A673 (cell line): ENCODE measurements at places on chromosomes 4 and X. TPM values are rescaled to one million over a fixed set of nuclear protein-coding genes. Genes with fewer than 3 reads are reported as not detected.

DNA sequence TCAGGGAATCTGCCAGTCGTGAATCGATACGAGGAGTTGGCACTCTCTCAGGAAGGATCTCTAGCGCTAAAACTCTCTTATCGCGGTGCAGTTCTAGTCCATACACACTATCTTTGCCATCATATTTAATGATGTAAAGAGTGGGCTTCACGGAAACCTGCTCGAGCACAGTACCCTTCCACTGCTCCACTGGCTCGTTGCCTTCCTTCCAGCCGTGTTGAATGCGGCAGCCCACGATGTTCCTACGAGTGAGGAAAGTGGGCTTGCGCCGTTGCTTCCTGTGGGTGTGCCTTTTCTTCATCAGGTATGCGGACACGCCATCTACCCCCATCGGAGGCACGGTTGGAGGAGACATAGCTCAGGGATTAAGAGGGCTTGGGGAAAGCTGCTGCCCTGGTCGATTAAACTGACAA is 661 bp downstream of the SPIN4 start:
- no peak overlapping the region for H3K27ac ChIP-seq
- H3K27me3 ChIP-seq = no peaks in the 10 kb centered on the region
- peak overlapping the region; percentile 51 for H3K4me3 ChIP-seq
- no peaks in the 10 kb centered on the region for H3K4me1 ChIP-seq
- DNase-seq = peak; percentile 2

DNA sequence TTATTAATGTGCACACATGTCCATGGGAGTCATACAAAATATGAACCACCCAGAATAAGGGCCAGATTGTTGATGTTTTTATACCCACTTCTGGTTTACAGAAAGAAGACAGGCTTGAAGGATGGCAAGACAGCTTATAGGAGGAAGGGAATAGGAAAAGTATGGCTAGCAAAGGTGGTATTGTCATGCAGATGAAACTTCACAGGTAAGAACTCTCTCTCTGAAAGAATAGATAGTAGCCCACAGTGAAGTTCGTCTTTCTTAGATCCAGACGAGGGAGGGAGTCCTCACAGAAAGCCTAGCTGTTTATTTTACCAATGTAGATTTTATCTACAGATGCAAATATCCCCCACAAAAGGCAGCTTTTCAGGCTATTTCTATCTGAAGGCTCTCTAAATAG is 43.7 kb upstream of the SPIN4 start:
- no peaks in the 10 kb centered on the region for H3K4me1 ChIP-seq
- no peaks in the 10 kb centered on the region for H3K36me3 ChIP-seq
- DNase-seq = no peak
- H3K4me3 ChIP-seq = no peak overlapping the region
- H3K27me3 ChIP-seq = no peaks in the 10 kb centered on the region
- H3K27ac ChIP-seq = no peak overlapping the region

BRS3 gene
- total RNA-seq = not detected in 2 replicates

KLHL4 gene
- total RNA-seq = 0.13 and 0.34 TPM in 2 replicates

AWAT2 gene
- not detected in 2 replicates for total RNA-seq
